Stimulated activated CD8-positive, alpha-beta memory T cell treated with anti-CD3 and anti-CD28 coated beads, Interleukin-7, amount 100 ng/mL, for 1 hour (primary cell): ENCODE measurements at places on chromosomes 4 and X.

DNA sequence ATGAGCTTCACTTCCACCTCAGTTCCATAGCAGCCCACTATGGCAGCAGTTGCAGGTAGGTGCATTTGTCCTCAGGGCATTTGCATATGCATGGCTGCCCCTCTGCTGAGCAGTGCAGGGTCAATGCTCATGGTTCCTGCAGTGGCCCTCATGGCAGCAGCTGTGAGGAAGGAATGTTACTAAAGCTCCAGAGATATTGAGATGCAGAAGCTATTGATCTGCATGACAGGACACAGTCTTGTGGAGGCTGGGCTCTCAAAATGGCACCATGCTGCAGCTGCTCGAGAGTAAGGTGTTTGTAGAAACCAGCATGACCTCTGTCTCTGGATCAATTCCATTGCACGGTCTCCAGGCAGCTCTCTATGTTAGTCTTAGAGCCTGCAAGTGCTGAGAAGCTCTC, 179.2 kb upstream of the PCDH18 start:
- no peak for DNase-seq

GRCh38 chr4:47839259-47839658, 1.4 kb upstream of the CORIN start:
- DNase-seq: no peak

DNA sequence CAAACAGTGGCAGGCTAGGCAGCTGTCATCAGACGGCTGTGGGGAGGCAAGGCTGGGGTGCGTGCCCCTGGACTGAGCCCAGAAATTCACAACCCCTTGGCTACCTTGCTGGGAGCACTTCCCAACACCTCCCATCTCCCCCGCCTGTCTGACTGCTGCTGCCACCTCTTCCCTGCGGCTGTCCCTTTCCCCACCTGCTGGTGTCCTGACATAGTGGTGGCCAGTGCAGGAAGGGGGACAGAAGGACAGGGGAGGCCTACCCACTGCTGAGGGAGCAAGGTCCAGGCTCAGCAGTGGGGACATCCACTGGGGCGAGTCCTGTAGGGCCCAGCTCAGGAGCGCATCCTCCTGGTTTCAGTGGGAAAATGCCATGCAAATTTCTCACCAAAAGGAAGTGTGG, 3.4 kb downstream of the ABCD1 start:
- DNase-seq: no peak

DNA sequence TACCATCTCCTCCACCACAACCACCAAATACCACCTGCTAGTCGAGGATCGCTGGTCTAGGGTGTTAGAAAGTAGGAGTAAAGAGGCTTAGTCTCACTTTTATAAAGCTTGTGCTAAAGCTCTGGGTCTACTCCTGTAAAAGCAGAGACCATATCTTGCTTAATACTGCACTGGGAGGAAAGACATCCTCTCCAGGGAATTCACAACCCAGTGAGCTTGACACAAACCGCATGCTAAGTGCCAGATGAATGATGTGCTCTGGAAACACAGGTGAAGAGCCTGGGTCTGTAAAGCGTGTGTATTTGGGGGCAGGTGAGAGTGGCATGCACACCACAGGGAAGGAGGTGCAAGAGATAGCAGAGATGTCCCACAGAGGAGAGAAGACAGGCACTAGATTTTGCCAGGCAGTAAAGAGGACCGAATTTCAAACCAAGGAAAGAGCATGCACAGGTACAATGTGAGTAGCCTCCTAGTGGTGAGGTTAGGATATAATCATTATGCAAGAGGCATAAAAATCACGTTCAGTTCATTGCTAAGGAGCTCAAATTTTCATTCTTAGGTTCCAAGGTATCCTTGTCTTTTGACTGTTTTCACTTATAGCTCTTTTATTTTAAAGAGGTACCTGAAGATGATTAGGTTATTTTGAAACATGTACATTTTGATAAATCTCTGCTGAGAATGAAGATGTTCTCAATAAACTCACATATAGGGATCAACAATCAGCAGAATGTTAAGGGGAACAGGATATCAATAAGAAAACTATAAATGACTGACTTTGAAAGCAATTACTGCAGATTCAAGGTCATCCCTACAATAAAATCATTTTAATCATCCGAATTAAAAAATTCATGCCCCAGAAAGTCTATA, 20.7 kb downstream of the TAPT1 start:
- DNase-seq: no peak

- no peak for DNase-seq
Measured at GRCh38 chr4:47010347-47010911, 17.0 kb upstream of the GABRA4 start.

GRCh38 chr4:46931981-46932380, 22.9 kb upstream of the COX7B2 start:
- no peak for DNase-seq

- DNase-seq: no peak
Measured at GRCh38 chr4:20944961-20945360, 244.7 kb downstream of the PACRGL start.

DNA sequence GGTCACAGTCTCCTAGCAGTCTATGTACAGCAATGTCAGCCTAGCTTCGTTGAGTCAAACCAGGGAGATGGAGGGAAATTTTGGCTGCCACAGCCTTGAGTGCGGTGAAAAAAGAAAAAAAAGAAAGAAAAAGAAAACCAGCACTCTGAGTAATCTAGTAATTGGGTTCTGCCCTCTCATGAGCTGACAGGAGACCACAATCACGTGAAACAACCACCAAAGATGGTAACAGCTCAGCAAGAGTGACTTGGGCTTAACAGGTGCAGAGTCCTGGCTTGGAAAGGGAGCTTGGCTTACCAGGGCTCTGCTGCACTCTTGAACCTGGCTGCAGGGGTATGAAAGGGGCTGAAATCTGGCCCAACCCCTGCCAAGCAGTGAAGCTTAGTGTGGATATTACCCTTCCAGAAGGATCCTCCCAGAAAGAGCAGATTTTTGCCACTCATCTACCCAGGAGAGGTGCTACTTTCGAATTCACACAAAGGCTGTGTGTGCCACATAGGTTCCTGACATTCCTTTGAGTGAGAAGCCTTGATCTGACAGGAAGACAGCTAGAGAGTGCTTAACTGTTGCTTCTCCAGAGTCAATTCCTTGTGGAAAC, 350.3 kb downstream of the PTTG2 start:
- peak; percentile 25 for DNase-seq

GRCh38 chr4:41148292-41148691, 66.0 kb downstream of the APBB2 start:
- no peak for DNase-seq

- no peak for DNase-seq
Measured at GRCh38 chr4:124530464-124531077, 182.0 kb downstream of the ANKRD50 start.

GRCh38 chrX:39149761-39150160, 348.5 kb downstream of the MID1IP1 start:
- peak; percentile 27 for DNase-seq

DNA sequence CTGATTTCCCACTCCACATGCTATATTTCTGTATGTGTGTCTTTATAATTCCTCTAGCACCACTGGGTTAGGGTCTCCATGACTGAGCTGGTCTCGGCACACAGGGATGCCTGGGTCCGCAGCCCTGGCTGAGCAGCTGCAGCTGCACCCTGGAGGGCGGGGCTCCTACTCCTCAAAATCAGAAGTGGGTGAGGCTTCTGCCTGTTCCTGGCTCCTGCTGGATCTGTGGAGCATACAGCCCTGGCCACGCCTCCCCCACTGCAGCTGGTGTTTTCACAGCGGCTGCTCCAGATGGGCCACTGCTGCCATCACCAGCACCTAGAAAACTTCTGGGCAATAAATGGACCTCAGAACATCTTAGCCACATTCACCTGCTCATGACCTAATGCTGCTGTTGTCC, 30.9 kb downstream of the SPCS3 start:
- DNase-seq: no peak

GRCh38 chr4:168335621-168336020, 17.1 kb upstream of the DDX60 start:
- DNase-seq: no peak

DNA sequence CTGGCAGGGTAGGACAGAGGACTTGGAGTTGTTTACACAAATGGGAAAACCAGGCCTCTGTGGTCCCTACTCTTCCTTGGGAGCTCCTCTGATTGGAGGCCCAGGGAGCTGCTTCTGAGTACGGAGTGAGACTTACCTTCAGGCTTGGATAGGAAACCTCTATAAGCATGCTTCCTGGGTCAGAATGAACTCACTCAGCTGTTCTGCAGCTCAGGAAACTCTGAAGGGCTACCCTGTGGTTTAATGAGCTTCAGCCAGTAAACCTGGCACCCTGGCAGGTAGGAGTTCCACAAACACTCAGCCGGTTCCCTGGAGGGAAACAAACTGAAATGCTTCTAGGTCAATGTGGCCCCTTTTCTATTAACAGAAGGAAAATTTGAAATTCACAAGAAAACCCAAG, 51.0 kb upstream of the TFDP3 start:
- DNase-seq: no peak

- DNase-seq: no peak
Measured at GRCh38 chr4:142801966-142802365, 44.1 kb downstream of the INPP4B start.

DNA sequence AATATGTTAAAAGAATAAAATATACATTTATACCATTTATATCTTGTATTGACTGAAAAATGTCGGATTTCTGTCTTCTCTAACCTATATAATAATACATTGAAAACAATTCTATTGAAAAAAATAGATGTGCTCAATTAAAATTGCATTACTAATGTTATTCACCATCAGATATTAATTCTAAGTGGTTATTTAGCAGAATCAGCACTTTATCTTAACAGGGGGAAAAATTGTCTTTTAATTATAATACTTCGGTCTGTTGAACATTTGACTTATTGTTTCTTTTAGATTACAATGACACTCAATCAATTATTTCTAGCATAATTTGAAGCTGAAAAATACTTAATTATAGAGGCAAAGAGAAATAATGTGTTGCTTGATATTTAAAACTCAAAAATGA, 220.3 kb downstream of the PABPC4L start:
- no peak for DNase-seq

DNA sequence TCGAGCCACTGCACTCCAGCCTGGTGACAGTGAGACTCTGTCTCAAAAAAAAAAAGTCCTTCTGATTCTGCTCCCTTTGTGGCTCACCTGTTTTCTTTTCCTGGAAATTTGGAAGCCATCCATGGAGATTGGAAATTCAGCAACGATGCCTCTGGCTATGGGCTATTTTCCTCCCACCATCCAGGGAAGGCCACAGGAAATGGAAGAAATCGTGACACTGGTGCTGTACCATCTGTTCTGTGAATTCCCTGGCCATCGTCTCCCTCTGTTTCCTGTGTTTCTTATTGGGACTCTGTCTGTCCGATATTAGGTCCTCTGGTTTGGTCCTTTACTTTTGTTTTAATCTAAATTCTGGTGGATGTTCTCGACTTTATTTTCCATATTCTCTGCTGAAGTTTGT, 29.4 kb upstream of the ADRA2C start:
- no peak for DNase-seq

GRCh38 chr4:44563496-44563895, 87.9 kb downstream of the YIPF7 start:
- no peak for DNase-seq

- no peak for DNase-seq
Measured at GRCh38 chr4:73436674-73437557, 895 bp downstream of the AFP start.

- DNase-seq: no peak
Measured at GRCh38 chrX:34884817-34885216, 57.8 kb upstream of the FAM47B start.

- no peak for DNase-seq
Measured at GRCh38 chr4:48748949-48749596, 31.0 kb downstream of the FRYL start.

GRCh38 chr4:164481306-164482091, 272.4 kb upstream of the SMIM31 start:
- no peak for DNase-seq

DNA sequence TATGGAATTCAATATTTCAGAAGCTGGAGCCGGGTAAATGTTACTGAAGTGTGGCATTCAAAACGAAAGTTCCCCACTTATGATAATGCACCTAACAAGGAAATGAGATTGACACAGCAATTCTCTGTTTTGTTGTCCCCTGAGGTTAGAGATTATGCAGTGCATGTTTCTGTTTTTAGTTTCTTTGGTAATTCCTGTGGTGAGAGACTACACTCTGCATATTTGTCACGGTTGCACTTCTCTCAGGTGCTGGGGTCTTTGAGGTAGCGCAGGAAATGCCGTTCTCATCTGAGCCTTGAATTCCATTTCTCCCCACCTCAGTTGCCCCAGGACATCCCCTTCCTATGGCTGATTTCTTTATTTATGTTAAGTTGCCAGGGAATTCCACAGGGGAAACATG, 15.3 kb upstream of the BEND4 start:
- DNase-seq: no peak

DNA sequence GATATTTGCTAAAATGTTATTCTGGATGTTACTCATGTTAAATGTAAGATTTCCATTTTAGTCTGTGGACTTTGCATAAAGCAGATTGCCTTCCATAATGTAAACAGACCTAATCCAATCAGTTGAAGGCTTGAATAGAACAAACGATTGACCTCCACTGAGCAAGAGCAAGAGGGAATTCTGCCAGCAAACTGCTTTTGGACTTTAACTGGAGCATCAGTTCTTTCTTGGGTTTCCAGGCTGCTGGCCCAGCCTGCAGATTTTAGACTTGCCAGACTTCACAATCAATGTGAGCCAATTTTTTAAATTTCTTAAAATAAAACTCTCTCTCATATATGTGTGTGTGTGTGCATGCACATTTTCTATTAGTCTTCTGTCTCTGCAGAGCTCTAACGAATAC, 1248.8 kb downstream of the ADGRL3 start:
- DNase-seq: no peak

- no peak for DNase-seq
Measured at GRCh38 chrX:72676465-72676864, 37.6 kb downstream of the PHKA1 start.

DNA sequence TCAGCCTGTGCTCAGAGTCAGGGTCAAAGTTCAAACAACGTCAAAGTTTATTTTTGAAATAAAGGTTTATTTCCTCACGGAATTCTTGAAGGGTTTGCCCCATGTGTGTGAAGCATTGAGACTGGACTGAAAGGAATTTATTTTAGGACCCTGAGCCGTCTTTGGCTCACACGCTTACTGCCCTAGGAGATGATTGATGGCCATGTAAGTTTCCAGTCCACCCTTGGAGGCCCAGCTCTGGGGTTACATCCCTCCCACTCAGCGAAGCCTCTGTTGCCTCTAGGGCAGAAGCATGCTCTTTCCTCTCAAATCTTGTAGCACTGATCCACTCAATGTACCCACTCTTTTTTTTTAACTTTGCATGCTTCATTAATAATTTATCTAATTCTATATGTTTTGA, 4.5 kb upstream of the NHSL2 start:
- DNase-seq: no peak

DNA sequence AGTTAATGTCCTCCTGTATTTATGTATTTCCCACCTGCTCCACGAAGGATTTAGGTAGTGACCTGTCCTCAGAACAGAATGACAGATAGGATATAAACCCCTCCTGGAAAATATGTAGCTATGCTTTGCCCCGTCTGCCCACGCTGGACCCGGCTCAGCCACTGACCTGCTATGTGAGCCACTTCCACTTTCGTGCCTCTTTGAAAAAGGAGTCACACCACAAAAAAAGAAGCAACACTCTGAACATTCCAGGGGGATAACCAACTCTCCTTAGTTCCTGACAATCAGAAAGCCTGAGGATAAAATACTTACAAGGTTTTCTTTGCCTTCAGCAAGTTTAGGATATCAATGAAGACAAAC, 11.1 kb downstream of the ACSL1 start:
- DNase-seq: no peak

GRCh38 chr4:108117418-108118182, 51.1 kb downstream of the LEF1 start:
- no peak for DNase-seq
